CD4-positive, alpha-beta T cell treated with Interferon gamma for 1 hour (primary cell): ENCODE measurements at places on chromosomes 1 and 21.

- DNase-seq = no peak
Observed at GRCh38 chr1:244992833-244993232, 128.5 kb upstream of the HNRNPU start.

- no peak for DNase-seq
Observed at GRCh38 chr1:41576620-41577019, 92.1 kb upstream of the EDN2 start.

DNA sequence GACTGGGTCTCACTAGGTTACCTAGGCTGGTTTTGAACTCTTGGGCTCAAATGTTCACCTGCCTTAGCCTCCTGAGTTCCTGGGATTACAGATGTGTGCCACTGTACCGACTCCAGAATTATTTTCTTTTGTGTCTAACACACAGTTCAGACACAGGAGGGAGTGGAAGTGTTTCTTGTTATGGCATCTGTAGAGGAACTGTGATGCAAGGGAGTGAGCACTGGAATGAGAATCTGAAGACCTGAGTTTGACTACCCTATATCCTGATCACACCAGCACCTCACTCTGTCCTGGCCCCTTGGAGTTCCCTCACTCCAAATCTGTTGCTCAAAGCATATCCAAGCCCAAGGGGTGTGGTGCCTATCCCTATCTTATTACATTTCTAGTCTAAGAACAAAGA is 15.2 kb downstream of the OPTC start:
- no peak for DNase-seq

GRCh38 chr1:107979926-107980325 is 14.9 kb upstream of the VAV3 start:
- no peak for DNase-seq

DNA sequence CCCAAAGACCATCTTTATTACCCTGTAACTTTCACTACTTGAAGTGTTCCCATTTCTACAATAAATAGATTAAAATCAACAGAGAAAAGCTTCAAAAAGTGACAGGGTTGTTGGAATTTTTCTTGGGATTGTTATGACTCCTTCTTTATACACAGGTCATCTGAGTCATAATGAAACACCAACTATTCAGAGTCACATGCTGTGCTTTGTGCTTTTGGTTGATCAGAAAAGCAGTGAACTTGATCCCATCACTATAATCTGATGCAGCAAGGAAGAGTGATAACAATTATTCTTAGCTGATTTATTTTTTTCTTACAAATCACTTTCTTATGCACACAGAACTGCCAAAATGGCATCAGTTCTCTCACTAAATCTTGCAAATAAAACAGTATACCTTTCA is 422.9 kb downstream of the PTBP2 start:
- no peak for DNase-seq

GRCh38 chr1:61520401-61520800 is 204.5 kb downstream of the TM2D1 start:
- no peak for DNase-seq

- no peak for DNase-seq
Observed at GRCh38 chr1:205339197-205339702, 17.5 kb downstream of the KLHDC8A start.

- DNase-seq = no peak
Observed at GRCh38 chr1:229822026-229822425, 196.0 kb downstream of the URB2 start.

- no peak for DNase-seq
Observed at GRCh38 chr1:175443332-175443731, 250.8 kb upstream of the KIAA0040 start.

DNA sequence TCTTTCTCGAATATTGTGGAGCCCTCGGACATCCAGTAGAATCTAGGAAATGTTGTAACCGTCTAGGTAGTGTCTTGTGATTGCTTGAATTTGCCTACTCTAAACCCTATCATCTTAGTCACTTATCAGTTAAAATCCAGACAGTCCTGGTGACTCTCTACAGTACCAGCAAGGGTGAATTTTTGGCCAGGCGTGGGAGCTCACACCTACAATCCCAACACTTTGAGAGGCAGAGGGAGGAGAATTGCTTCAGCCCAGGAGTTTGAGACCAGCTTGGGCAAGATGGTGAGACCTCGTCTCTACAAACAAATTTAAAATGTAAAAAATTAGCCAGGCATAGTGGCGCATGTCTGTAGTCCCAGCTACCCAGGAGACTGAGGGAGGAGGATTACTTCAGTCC is 230.9 kb downstream of the CHRM3 start:
- no peak for DNase-seq

DNA sequence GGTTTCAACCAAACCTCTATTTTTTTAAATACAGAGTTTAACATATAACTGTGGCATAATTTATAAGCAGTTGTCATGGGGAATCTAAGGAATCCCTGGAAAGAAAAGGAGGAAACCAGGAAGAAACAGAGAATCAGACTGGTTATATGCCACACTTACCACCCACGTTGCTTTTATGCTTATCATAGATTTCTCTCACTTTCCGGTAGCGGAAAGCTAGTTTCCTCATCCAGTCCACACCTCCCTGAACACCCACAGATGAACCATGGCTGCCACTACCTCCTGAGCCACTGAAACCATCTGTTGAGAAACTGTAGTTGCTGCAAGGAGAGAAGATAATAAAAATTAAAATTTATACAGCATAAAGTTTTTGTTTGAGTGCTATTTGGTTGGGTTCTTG is 33.5 kb downstream of the XKR8 start:
- no peak for DNase-seq

DNA sequence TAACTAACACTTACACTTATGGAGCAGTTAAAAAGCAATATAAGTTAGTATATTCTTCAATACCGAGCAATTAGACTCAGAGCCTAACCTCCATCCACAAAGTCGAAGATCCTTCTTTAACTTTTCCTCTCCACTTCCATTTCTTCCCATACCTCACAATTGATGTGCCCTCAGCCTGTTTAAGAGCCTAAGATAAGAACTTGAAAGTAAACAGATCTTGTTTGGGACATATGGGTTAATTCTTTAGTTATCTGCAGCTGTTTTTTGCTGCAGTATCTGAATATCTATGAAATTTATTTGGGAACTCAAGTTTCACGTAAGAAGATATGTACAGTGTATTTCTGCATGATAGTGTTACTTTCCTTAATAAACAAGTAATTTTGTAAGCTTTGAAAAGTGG is 51.5 kb downstream of the MIGA1 start:
- no peak for DNase-seq

DNA sequence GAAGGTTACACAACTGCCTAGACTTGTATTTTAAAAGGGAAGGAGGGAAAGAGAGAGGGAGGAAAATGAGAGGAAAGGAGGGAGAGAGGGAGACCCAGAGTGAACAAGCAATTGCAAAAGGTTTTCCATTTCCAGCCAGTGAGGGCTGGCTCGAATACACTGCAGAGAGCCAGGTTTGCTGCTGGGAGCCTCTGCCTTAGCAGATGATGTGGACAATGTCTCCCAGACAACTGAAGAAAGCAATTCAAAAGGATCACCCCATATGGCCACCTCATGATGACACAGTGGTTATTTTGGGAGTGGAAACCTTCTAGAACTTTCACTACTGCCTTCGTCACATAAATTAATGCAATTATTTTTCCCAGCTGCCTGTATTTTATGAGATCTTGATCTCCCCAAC is 86.4 kb downstream of the BCAR3 start:
- no peak for DNase-seq

DNA sequence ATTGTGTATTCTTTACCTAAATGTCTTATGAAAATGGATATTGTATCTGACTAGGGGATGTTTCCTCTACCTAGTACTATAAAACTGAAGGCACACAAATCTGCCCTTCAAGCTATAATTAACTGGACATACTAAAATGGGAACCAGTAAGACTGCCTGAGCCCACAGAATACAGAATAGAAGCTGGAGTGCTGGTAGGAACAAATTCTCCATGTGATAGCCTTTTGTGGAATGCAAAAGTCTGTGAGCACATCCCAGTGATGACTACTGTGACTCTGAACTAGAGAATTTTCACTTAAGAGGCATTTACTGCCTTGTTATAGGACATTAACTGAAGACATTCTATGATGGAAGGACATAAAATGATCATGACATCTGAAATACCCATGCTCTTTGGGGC is 30.3 kb downstream of the KIFAP3 start:
- DNase-seq = no peak

GRCh38 chr1:223752721-223753515 is 40.6 kb downstream of the CAPN2 start:
- no peak for DNase-seq

DNA sequence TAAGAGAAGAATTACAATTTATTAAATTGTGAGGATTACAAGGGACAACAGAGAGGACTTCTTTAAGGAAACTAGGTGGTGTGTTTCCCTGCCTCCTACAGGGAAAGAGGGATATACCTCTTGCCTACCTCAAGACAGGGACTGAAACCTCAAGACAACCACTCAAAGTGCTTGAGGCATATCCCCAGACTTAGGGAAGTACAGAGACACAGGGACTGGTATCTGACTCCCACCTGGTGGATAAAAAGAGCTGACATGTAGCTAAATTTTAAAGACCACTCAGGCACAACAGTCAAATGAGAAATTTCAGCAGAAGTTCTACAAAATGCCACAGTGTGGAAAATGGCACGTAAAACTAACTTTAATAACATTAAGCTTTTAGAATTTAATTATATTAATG is 21.3 kb downstream of the DENND2C start:
- DNase-seq = no peak

- DNase-seq = no peak
Observed at GRCh38 chr1:29810121-29811120, 574.1 kb downstream of the PTPRU start.

- DNase-seq = no peak
Observed at GRCh38 chr1:30562559-30562958, 160.8 kb downstream of the MATN1 start.

GRCh38 chr1:44141531-44141930 is at the start of gene KLF18:
KLF18 (minus strand) TSS chr1:44141631; CDS start chr1:44141631, 0 bp downstream.
- no peak for DNase-seq

DNA sequence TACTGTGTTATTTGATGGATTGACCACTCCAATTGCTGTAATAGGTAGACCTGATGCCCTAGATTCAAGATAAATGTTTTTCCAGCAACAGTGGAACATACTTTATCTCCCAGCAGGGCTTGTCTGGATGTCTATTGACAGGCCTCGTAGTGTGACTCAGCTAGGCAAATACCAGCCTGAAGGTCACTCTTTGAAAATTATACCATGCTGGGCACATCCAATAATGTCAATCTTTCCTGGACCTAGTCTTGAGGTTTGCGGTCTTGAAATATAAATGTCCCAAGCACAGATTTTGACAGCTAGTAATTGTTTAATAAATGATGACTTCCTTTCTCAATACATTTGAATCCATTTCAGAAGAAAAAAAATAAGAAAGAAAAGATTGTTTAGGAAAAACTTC is 1138.0 kb upstream of the TMPRSS15 start:
- DNase-seq = no peak

DNA sequence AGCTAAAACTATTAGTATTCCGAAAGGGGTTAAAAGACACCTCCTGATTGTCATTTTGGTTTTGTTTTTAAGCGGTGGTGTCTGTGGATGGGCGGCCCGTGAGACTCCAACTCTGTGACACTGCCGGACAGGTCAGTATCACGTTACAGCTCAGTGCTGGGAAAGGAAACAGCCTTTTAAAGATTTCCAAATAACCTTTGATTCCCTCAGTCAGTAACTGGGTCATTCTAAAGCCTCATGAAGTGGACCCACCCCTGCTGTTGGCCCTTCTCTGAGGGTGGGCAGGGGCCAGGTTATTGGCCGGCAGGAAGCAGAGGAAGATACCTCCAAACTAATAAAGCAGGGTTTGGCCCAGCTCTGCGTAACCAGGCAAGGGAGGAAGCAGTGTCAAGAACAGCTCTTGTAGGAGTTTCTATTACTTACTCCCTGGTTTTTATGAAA is 2.3 kb downstream of the RHOU start:
- no peak for DNase-seq

GRCh38 chr1:209876078-209876800 is 48.5 kb downstream of the UTP25 start:
- DNase-seq = no peak

GRCh38 chr1:211625040-211625439 is 46.1 kb upstream of the SLC30A1 start:
- peak; percentile 58 for DNase-seq

- DNase-seq = no peak
Observed at GRCh38 chr21:41251961-41252642, 64.5 kb upstream of the FAM3B start.

GRCh38 chr1:241352401-241352800 is 4.6 kb downstream of the RGS7 start:
- no peak for DNase-seq

- no peak for DNase-seq
Observed at GRCh38 chr1:22163137-22163536, 20.2 kb upstream of the WNT4 start.

DNA sequence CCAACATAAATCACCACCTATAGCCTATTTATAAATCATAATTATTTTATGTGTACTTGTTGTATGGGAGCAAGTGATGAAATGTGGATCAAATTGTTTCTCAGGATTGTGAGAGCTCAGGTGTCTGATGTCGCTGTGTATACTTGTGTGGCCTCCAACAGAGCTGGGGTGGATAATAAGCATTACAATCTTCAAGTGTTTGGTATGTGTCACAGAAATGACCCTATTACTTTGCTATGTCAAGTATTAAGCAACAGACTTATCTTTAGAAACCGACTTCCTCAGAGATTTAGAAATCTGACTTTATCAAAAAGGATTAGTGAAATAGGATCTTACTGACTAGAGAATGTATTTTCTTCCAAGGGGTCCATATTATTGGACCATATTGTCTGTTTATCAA is 280.9 kb downstream of the TPR start:
- DNase-seq = no peak

- DNase-seq = peak; percentile 45
Observed at GRCh38 chr1:234683861-234684632, 74.1 kb upstream of the IRF2BP2 start.

DNA sequence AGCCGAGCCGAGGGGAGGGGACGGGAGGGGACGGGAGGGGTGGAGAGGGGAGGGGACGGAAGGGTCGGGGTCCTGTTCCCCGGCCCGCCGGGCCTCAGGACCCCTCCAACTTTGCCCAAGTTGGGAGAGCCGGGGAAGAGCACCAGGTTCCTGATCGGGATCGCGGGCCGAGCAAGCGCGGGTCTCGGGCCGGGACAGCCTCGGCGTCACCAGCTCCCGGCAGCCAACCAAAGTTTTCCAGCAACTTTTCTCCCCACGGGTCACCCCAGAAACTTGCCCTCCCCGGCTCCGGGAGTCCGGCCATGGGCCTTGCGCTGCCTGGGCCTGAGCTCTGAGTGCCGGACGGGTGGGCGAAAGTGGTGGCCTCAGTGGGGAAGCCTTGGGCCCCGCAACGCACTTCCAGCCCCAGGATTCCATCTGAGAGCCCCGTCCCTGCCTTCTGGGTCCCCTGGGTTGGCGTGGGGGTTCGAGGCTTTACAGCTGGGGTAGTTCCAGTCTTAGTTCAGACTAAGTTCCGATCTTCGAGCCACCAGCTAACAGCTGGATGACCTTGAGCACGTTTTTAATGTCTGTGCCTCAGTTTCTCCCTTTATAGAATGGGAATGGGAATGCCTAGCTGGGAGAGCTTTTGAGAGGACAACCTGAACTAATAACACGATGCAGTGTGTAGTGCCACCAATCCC is 458 bp downstream of the ZC3H12A start:
- no peak for DNase-seq
